ENCODE measurements at places on chromosomes 3 and 15.

- DNase-seq: no peak
Observed at GRCh38 chr15:101148881-101149664, 102.8 kb downstream of the CHSY1 start.

GRCh38 chr15:73936588-73937290 is 10.5 kb downstream of the LOXL1 start:
- no peak for DNase-seq

- no peak for DNase-seq
Observed at GRCh38 chr3:30475038-30475808, 131.2 kb upstream of the TGFBR2 start.

DNA sequence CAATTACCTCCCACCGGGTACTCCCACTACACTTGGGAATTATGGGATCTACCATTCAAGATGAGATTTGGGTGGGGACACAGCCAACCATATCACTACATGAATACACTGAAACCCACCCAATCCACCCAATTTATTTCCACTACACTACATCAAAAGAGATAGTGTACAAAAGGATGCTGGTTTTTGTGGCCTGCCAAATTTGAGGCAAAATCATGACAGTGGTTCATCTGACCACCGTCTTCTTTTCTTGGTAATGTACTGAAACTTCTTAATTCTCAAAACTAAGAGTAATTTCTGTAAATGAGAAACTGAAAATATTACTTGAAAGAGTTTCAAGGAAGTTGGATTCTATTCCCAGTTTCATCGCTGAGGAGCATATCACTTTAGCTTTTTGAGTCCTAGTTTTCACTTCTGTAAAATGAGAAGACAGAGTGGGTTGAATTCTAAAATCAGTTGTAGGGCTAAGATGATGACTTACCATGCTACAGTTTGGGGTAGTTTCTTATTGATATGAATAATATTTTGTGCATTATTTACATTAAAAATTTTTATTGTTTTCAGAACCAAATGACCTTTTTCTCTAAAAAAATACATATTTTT is 360.4 kb upstream of the CNTN6 start:
- no peak for DNase-seq

GRCh38 chr15:65373163-65373651 is 4.6 kb downstream of the IGDCC3 start:
- DNase-seq: no peak

- peak; percentile 42 for DNase-seq
Observed at GRCh38 chr3:11060500-11061251, 68.1 kb downstream of the SLC6A1 start.

DNA sequence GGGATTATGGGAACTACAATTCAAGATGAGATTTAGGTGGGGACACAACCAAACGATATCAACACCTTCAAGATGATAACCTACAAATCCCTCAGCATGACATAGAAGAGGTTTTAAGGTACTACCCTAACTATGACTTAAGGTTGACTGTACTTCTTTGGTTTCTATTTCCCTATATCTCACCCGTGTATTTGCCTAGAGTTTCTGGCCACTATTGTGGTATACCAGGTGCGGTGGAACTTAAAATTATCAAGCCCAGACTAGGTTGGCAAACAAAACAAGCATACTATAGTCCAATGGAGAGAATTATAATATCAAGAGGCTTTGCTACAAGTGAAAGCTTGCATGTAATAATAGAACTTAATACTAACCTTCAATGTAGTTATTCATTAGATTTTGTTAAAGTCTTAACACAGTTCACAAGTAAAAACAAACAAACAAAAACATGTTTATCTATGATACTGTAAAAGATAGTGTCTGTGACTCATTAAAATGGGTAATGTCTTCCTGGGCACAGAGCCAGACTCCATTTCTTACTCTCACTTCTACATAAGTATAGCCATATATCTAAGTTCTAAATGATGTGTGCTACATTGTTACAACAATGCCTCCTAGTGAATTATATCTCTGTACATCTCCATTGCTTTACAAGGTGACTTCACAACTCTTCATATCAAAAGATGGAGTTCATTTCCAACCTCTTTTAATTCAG is 479.1 kb downstream of the ZBBX start:
- DNase-seq: no peak

- DNase-seq: no peak
Observed at GRCh38 chr15:79373113-79373512, 59.0 kb upstream of the MINAR1 start.

GRCh38 chr3:104437131-104437750 is 929.5 kb upstream of the ALCAM start:
- DNase-seq: no peak

- DNase-seq: no peak
Observed at GRCh38 chr15:99421172-99421656, 144.6 kb upstream of the MEF2A start.

Measured in nucleus accumbens (tissue), 56 donors.